HT-29 (cell line): ENCODE measurements at places on chromosomes 11 and 22. TPM values are rescaled to one million over a fixed set of nuclear protein-coding genes. Genes with fewer than 3 reads are reported as not detected.

The SCGB2A2 gene
- total RNA-seq, result not detected in 2 replicates

The CWC15 gene
- total RNA-seq, result 19.3 and 21.8 TPM in 2 replicates

The TTC9C gene
- total RNA-seq, result 32.4 and 45.5 TPM in 2 replicates

The SLC5A12 gene
- total RNA-seq, result not detected in 2 replicates

The FOLH1 gene
- not detected in 2 replicates for total RNA-seq

The CABP4 gene
- 11.8 and 16.2 TPM in 2 replicates for total RNA-seq

The TMEM121B gene
- total RNA-seq, result 0.05 TPM in 1 of 2 replicates, not detected in the other

The HTR3A gene
- not detected in 2 replicates for total RNA-seq

The PDE3B gene
- 25.9 and 31.2 TPM in 2 replicates for total RNA-seq

The PANX3 gene
- not detected in 2 replicates for total RNA-seq

The KRTAP5-7 gene
- total RNA-seq, result not detected in 2 replicates

The PRDX5 gene
- 254 and 276 TPM in 2 replicates for total RNA-seq

The ZNF280B gene
- total RNA-seq, result 0.10 TPM in 1 of 2 replicates, not detected in the other

The SLC35F2 gene
- 74.5 and 74.8 TPM in 2 replicates for total RNA-seq

The FGF4 gene
- not detected in 2 replicates for total RNA-seq

The NAALADL1 gene
- 0.08 and 1.9 TPM in 2 replicates for total RNA-seq

DNA sequence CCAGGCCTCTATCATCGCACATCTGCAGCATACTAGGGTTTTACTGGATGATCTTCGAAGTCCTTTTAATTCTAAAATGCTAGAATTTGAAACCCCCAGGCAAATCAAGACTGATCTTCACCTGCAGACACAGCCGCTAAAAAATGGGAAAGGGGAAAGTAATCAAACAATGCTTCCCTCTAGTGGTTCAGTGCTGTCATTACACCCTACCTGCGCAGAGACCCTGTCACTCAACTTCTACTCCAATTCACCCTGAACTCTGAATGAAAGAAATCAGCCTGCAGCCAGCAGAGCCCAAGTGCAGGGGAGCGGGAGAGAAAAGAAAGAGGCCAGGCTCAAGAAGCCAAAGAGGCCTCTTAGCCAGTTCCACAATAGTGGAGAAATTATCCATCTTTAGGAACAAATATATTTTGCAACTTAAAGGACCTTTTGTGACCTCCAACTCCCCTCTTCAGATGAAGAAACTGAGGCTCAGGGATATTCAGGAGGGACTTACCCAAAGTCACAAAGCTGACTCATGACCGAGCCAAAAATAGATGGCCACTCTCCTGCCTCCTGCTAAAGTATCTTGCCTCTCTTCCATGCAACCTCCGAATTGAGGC, 33.0 kb downstream of the SERGEF start:
- DNase-seq, result peak; percentile 69

GRCh38 chr11:76141901-76142588, 64.3 kb downstream of the WNT11 start:
- no peak for DNase-seq

- DNase-seq, result no peak
These were observed 27.2 kb upstream of the PDGFD start for GRCh38 chr11:104191124-104191523.

- DNase-seq, result no peak
These were observed 114.6 kb upstream of the BID start for GRCh38 chr22:17888855-17889254.

DNA sequence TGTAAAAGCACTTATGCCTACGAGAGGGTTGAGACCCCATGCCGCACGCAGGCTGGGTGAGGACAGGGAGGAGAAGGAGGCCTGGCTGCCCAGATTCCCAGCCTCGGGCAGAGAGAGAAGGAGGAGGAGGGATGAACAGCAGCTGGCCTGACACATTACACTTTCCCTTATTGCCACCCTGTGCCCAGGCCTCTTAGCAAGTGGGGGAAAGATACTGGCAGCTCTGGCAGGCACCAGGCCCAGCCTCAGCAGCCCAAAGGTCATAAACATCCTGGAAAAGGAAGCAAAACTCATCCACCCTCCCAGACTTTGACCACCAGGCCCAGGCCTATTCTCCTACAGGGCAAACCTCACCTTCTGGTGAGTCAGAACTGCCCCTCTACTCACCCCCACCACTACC, 4.7 kb downstream of the PLAAT3 start:
- peak; percentile 86 for DNase-seq

DNA sequence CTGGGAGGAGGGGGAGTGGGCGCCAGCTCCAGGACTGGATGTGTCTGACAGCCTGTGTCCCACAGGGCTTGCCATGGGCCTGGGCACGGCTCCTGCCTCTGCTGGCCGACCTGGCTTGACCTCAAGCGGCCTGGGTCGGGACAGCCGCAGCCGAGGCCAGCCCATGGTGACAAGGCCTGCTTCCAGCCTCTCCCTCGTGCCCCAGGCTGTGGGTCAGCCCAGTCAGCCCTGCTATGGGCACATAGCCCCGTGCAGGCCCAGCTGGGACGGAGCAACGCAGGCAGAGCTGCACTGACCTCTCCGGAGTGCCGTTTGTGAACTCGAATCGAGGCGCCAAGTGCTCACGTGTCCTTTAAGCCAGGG, 17.9 kb downstream of the OSBPL5 start:
- no peak for DNase-seq

DNA sequence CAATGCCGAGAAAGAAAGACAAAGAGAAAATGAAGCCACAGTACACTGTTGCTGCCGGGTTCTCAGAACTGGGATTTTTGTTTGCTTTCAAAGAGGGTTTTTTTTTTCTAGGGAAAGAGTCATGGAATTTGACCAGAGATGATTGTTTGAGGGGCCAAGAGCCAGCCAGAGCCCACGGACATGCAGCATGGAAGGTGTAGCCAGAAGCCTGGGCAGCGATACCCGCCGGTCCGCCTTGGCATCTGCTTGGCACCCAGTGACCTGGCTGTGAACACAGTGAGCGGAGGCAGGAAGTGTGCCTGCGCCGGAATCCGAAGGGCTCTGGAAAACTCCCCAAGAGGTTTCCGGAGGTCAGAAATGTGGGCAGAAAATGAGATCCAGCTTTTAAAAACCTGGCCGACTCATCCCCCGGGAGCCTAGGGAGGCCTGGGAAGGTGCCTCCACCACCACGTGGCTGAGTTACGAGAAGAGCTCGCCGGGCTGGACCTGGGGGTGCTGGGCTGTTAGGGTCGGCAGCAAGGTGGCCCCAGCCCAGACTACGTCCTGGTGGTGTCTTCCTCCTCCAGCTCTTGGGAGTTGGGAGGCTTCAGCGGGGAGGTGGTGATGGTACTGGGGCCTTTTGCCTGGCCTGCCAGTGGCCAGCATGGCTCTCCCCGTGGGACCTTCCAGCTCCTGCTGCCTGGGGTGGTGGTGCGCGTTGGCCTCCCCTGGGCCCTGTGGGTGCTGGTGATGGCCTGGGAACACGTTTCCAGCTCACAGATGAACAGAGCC, 61.6 kb upstream of the PPARA start:
- DNase-seq, result no peak

DNA sequence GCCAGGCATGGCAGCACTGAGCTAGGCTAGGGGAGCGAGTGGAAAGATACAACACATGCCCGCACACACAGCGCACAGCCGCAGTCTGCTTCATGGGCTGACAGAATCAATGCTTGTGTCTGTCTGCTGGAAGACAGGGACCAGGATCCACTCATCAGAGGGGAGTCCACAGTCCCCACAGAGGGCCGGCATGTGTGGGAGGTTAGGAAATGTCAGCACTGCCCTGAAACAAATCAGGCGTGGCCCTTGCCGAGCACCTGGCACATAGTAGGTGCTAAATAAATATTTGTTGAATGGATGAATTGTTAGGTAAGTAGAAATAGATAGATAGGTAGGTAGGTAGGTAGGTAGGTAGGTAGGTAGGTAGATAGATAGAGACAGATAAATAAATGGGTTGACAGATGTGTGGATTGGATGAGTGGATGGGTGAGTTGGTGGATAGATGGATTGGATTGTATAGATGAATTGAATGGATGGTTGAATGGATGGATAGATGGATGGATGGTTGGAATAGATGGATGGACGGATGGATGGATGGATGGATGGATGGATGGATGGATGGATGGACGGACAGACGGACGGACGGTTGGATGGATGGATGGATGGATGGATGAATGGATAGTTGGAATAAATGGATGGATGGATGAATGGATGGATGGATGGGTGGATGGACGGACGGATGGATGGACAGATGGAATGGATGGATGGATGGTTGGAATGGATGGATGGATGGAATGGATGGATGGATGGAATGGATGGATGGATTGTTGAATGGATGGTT, 3.3 kb downstream of the SLC22A12 start:
- DNase-seq, result no peak

DNA sequence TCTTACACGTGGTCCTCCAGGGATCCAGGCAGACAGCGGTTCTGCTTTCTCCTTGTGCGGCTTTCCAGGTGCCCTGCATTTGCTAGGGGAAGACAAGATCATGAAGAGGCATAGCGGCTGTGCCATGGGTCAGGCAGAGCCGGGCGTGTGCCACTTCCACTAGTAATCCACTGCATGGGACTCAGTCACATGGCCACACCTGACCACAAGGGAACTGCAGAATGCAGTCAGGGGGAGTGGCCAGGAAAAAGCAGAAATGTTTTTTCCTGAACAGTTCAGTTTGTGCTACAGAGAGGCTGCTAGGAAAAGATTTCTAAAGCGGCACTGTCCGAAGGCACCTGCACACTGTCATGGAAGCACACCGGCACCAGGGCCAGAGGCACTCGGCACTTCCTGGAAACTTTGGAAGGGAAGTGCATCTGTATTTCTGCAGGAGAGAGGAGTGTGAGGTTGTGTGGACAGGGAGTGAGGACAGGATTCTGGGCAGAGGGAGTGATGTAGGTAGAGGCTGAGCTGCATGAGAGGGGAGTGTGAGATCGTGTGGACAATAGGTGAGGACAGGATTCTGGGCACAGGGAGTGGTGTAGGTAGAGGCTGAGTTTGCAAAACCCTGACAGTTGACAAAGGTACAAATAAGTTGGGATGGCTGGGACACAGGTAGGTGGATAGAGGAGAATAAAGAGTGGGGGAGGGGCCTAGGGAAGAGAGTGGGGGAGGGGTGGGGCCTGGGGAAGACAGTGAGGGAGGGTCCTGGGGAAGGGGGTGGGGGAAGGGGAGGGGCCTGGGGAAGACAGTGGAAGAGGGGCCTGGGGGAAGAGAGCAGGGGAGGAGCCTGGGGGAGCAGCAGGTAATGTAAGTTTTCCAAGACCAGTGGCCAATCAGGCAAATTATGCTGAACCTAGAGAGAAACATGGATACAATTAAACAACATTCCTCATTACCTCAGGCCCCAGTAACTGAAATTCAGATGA, 1436.3 kb downstream of the TBC1D22A start:
- DNase-seq, result no peak

- no peak for DNase-seq
These were observed 17.5 kb downstream of the PDGFD start for GRCh38 chr11:104146421-104146820.

GRCh38 chr11:123519055-123519796, 89.2 kb downstream of the GRAMD1B start:
- DNase-seq, result no peak

GRCh38 chr11:26849036-26849435, 127.2 kb upstream of the SLC5A12 start:
- DNase-seq, result no peak

DNA sequence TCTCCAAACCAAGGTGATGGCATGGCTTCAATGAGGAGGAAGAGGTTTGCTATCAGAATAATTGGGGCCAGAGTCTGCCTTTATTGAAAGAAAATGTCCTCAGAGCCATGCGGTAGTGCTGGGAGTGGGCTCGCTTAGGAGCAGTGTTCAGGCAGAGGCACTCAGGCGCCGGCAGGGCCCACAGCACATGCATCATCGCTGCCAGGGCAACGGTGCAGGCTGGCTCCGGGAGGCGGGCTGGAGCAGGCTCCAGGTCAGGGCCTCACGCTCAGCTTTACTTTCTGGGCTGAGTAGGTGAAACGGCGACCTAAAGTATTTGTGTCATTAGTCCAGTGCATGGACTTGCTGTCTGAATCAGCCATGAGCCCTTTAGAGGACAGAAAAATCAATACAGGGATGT, 169.9 kb upstream of the CCDC90B start:
- DNase-seq, result no peak

DNA sequence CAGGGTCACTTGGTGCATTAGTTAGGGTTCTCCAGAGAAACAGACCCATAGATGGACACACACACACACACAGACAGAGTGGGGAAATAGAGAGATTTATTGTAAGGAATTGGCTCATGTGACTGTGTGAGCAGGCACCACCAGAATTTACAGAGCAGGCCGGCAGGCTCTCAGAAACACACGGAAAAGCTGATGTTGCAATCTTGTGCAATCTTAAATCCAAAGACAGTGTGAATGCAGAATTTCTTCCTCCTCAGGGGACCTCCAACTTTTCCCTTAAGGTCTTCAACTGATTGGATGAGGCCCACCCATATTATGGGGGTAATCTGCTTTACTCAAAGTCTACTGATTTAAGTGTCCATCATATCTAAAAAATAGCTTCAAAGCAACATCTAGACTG, 49.8 kb downstream of the APIP start:
- no peak for DNase-seq

DNA sequence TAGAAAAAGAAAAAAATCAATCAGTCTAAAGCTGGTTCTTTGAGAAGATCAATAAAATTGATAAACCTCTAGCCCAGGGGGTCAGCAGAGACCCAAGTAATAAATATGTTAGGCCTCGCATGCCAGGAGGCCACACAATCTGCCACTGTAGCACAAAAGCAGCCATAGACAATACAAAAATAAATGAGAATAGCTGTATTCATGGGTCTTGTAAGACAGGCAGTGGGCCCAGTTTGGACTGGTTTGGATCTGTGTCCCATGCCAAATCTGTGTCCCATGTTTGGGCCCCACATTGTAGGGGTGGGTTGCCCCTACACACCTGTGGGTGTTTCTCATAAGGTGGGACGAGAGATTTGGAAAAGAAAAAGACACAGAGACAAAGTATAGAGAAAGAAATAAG, 6.6 kb upstream of the PLAAT4 start:
- DNase-seq, result peak; percentile 15

DNA sequence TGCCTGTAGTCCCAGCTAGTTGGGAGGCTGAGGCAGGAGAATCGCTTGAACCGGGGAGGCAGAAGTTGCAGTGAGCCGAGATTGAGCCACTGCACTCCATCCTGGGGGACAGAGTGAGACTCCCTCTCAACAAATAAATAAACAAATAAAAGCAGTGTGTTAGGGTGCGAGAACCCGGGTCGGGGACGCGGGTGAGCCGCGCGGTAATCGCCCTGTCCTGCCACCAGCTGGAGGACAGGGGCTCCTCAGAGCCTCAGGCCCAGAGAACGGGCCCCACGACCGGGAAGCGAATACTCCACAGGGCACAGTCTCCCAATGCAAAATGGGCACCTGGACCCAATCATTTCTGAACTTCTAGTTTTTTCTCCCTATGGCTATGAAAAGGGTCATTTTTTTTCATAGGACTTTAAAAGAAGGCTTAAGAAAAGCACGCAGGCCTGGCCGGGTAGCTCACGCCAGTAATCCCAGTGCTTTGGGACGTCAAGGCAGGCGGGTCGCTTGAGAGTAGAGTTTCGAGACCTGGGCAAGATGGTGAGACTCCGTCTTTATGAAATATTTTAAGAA, 744 bp upstream of the MCM5 start:
- no peak for DNase-seq

- DNase-seq, result no peak
These were observed 432.7 kb downstream of the TBC1D22A start for GRCh38 chr22:47195156-47195483.

GRCh38 chr11:22473586-22473985, 135.4 kb downstream of the SLC17A6 start:
- no peak for DNase-seq

GRCh38 chr22:50341977-50342650, 1.0 kb upstream of the PPP6R2 start:
- DNase-seq, result peak; percentile 87

GRCh38 chr22:25714739-25715138, 27.2 kb upstream of the MYO18B start:
- no peak for DNase-seq

- DNase-seq, result no peak
These were observed 114.4 kb downstream of the PLEKHA7 start for GRCh38 chr11:16899708-16900303.

GRCh38 chr22:31944700-31945442, 536 bp downstream of the YWHAH start:
- peak; percentile 27 for DNase-seq
